ENCODE measurements at places on chromosomes 7 and 10.

DNA sequence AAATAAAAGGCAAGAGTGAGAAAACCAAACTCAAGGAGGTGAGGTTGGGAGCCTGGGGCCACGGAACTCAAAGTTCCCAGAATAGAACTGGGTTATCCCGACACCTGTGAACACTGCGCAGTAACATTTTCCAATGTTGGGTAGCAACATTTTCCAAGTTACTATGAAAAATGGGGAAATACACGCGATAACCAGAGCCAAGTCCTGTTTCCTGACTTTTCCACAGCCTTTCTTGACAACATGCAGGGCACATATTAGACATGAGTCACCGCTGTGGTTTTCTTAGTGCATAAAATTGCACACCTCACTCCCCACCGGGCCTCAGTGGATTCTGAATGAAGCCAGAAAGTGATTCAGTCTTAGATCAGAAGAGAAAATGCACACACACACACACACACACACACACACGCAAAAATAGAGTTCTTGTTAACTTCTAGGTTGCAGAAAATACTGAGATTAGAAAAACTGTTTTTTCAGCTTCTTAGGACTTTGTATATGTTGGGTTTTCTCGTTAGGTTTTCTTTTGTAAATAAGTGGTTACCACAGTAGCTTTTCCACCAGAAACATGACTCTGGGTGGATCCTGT, 70.0 kb downstream of the CAMK1D start:
- peak; percentile 72 for DNase-seq

GRCh38 chr10:73287441-73287840, 35.0 kb upstream of the MRPS16 start:
- no peak for DNase-seq

DNA sequence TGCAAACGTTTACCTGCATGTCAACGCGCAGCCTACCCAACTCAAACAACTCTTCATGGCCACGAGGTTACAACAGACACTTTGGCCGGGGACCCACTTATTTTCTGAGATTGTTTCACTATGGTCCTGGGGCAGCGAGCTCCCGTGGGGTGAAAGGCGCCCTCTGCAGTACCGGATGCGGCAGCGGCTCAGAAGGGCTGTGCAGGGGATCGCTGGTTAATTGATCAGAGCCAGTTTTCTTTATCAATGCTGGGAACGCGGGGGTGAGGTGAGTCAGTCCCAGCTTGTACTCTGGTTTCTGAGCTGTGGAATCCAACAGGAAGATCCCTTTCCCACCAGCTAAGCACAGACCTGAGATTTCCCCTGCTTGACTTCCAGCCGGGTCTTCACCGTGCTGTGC, 366.5 kb upstream of the KLF6 start:
- no peak for DNase-seq

GRCh38 chr7:7125963-7126362, 56.4 kb upstream of the C1GALT1 start:
- no peak for DNase-seq
